ENCODE measurements at places on chromosomes 16 and 17. TPM values are rescaled to one million over a fixed set of nuclear protein-coding genes. Genes with fewer than 3 reads are reported as not detected.
A peak's percentile ranks its signal among the peaks of the same experiment; 100 is the strongest.

The CA4 gene
- polyA plus RNA-seq = not detected

The SPHK1 gene
- 21.4 TPM for polyA plus RNA-seq

The UMOD gene
- not detected for polyA plus RNA-seq

The SALL1 gene
- 5.4 TPM for polyA plus RNA-seq

The PRSS21 gene
- polyA plus RNA-seq = not detected

The WNT9B gene
- not detected for polyA plus RNA-seq

DNA sequence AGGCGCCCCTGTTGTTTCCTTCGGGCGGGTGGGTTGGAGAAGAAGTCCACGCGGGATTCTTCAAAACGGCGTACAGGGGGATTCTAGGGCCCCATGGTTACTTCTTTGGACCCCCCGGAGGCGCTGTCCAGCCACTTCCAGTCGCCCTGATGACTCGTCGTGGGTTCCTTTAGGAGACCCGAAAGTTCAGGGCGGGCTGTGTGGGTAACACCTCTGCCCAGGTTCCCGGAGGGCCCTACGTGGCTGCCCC is 716 bp upstream of the HIC1 start:
- no peak for DNase-seq

GRCh38 chr16:81817789-81818567 is 38.9 kb downstream of the PLCG2 start:
- no peak for DNase-seq

DNA sequence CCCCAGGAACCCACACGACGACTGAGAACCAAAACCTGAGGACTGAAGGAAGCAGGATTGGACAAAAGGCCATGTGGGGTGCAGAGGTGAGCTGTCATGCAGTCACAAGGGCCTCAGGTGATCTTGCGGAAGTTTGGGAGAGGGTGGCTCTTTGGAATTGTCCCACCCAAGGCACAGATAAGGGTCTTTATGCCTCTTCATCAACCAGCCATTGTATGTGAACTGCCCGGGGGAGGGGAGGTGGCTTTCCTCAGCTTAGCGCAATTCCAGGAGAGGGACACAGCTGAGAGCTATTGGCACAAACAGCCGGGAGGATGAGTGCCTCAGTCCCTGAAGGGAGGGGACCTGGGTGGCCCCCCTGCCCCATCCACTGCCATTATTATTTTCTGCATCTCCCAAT is 55.1 kb upstream of the PHOSPHO1 start:
- no peak for DNase-seq

DNA sequence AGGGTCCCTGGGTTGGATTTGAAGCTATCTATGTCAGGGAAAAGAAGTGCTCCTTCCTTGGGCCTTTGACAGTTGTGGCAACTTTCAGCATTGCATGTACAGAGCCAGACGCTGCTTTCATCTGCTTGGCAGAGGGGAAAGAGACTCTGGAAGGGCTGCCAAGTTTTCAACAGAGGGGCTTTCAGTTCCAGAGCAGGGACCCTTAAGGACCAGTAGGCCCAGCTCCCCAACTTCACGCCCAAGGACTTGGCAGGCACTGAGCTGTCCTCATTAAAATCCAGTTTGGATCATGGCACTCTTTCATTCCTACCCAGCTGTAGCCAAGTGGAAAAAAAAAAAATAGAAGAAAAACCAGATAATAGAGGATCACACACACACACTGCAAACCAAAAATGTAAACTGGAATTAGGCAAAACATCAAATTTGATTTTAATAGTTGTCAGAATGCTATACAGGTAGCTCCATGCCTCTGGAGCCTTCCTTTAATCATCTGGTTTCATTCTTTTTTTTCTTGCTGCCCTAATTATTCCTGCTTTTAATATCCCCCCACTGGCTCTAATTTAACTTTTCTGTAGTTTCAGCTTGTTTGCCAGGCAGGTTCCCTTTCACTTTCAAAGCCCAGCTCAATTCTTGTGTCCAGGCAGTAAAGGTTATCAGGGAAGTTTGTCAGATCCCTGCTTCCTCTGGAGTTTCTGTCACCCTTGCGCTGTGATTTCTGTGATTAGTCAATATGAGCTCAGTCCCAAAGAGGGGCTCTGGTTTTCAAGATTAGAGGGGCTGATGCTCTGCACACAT is 702.6 kb upstream of the CDH8 start:
- DNase-seq = no peak

DNA sequence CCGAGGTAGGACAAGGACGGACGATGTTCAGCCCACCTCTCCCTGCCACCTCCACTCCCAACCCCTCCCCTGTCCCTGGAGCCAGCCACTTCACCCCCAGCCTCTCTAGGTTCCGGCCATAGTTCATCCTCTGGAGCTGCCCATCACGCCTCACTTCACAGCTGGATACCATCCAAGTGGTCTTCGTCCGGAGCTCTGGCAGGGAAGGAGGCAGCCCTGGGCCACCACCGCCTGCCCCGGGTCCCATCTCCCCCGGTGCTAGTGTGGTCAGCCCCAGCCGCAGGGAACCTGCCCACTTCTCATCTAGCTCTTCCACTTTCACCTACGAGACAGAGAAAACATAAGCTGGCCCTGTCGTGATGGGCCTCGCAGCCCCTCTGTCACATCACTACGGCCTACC is 6.3 kb upstream of the GPS2 start:
- DNase-seq = no peak

DNA sequence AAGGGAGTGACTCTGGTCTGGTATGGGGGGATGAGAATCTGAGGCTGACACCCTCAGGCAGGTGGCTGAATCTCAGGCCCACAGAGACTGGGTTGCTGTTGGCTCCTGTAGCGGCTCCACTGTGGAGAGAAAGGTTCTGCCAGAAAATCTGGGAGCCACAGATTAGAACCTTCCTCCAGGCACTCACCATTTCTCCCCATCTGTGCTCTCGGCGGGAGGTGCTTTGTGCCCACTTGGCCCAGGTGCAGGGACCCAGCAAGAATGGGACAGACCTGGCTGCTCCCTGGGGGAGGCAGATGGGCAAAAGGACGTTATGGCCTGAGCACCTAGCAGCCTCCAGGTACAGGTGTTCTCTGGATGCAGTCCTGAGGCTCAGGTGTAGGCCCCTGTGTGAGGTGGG is 20.1 kb downstream of the RAB11FIP3 start:
- DNase-seq = no peak

DNA sequence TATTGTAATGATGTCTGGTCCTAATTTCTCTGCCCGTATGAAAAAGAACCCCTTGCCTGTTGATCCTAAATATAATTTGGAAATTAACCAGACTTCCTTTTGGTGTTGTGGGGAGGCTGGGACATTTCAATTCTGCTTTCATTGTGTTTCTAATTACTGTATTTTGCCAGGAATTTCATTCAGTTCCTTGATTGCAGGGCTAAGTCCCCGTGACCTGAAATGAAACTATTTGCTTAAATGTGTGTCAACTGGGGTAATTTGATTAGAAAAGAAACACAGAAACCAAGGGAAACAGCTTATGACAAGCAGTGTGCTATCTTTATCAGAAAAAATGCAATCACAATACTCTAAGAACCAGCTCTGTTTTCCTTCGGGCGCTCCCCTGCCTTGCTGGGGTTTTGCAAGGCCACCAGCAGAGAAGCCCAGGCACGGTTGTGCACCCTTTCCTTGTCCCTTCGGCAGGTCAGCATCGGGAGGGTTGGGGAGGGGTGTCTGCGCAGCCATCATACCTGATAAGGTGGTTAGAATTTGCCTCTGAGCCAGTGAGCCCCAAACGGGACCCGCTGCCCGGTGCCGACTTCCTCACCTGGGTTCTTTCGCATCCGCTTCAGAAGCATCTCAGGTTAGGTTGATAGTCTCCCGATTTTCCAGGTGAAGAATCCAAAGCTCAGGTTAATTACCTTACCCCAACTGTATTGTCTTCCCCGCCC is 19.4 kb downstream of the KLHL36 start:
- no peak for DNase-seq

DNA sequence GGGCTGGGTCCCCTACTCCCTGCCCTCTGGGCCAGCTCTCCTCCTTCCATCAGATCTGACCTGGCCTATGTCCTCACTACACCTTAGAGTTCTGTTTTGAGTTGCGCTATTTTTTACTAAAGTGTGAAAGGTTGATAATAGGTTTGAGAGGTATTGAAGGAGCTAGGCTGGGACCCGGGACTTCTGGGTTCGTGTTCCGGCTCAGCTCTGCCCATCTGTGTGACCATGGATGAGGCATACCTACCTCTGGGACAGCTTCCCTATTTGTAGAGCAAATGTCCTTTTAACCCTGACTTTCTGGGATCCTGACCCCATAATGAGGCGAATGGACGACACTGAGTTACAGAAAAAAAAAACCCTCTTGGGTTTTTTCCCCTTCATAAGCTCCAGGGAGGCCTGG is 36.0 kb downstream of the IL21R start:
- no peak for DNase-seq

DNA sequence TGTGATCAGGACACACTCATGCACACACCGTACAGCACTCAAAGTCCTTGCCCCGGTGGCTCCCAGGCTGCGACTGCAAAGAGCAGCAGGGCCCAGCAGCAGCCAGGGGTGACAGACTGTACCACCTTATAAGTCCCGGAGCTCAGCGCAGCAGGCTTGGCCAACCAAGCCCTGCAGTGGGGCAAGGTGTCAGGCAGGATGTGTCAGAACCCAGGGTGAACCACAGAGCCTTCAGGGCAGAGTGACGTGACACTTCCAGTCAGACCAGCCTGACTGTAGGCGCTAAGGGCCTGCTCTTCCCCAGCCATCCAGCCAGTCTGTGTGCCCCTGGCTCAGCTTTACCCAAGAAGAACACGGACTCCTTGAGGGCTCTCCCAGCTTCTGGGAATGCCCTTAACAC is 204.1 kb downstream of the COPRS start:
- no peak for DNase-seq

GRCh38 chr16:62829084-62829483 is 792.8 kb upstream of the CDH8 start:
- no peak for DNase-seq

GRCh38 chr17:81394377-81394920 is 808 bp upstream of the BAHCC1 start:
- DNase-seq = no peak

- no peak for DNase-seq
These were observed 39.6 kb downstream of the HLF start for GRCh38 chr17:55304171-55304859.

DNA sequence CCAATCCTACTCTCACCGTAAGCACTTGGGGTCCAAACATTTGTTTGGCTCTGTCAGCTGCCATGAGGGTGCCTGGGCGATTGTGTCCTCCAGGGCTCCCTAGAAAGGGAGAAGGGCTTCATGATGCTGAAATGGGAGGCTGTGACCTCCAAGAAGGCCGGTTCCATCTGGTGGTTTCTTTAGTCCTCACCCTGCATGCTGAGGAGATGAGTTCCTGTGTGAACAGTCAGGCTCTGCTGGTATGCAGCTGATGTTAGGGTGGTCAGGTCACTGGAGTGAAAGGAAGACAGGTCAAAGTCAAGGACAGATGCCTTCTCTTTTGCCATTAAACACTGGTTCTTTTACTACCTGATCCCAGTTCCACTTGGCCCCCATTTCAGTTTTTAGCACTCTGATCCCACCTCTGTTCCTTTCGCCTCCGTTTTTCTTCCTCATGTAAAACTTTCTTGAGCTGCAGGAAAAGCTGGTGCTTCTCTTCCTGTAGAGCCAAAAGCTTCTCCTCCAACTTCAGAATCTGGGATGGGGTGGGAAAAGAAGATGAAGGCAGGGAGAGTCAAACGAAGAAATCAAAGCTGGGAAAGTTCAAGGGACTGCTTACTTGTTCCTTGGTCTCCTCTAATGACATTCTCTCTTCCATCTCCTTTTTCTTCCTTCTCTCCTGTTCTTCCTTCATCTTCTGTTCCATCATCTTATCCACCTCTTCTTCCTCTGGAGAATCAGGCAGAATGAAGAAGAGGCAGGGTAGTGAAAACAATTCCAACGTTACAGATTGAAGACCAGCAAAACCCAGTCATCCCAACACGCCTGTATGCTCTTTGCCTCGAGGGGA is 1.1 kb downstream of the GPS2 start:
- no peak for DNase-seq

DNA sequence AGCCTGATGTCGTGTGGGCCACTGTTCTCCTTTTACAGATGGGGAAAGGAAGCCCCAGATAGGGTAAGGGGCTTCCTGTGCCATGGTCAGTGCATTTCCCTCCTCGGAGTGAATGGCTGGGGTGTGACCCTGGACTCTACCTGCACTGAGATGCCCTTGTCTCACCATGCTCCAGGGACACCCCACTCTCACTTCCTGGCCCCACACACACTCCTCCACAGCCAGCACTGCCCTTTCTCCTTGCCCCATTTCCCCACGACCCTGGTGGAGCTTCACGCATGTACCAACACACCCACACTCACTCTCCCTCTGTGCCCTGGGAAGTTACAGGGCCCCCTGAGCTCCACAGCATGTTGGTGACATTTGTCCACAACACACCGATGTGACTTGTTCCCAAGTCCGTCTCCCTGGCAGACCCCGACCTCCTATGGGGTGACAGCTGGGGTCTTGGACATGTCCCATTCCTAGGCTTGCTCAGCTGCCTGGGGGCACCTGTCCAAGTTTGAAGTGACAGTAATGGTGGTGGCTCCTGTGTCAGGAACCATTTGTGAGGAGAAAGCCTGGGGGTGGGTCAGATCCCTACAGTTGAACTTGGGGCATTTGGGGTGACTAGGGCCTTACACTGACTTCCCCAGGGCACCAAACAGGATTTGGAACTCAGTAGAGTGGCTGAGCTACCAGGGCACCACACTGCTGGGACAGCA is 47.4 kb downstream of the PECAM1 start:
- no peak for DNase-seq

- DNase-seq = no peak
These were observed 11.8 kb downstream of the SLC9A5 start for GRCh38 chr16:67260426-67261063.

- no peak for DNase-seq
These were observed 5.4 kb upstream of the NUP85 start for GRCh38 chr17:75199886-75200618.

DNA sequence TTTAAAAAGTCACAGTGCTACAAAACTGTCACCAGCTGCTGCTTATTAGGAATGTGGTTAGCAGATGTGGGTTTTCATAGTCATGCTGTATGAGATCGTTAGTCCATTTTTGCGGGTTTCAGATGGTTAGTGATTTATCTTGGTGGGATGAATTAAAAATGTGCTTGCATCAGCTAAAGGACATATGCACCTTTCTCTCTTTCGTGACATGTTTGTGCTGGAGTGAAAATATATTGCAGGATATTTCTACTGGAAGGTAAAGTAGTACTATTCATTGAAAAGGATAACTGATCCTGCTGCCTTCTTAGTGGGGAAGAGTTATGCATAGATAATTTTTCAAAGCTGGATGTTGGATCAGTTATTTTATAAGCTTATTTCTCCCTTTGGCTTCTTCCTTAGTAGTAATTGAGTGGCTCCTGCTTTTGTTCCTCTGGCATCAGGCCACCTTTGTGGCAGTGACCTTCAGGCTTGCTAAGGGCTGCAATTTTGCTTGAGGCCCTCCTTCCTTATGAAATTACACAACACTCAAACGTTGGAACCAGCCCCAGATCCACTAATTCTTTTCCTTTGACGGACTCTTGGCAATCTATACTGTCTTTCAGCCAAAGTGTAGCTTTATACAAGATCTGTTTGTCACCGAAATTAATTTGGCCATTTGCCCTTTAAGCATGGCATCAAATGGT is 7.5 kb upstream of the SNTB2 start:
- peak; percentile 69 for DNase-seq

DNA sequence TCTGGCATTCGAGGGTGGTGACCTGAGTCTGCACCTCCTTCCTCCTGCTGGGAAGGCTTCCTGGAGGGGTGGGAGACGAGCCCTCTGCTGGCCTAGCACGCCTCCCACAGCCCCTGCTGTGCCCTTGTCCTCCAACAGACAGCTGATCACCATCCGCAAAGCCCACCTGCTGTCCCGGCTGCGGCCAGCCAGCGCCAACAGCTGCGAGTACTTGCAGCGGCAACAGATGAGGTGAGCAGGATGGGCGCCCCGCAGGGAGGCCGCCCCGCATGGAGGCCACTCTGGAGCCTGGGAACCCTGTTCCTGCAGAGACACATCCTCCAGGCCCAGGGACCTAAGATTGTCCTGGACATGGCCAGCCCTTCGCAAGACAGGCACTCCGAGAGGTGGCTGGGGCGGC is 21.6 kb downstream of the UBALD1 start:
- no peak for DNase-seq

All from BJ (cell line).